ENCODE measurements at places on chromosomes 13 and 19. TPM values are rescaled to one million over a fixed set of nuclear protein-coding genes. Genes with fewer than 3 reads are reported as not detected.

The MTUS2 gene
- not detected for total RNA-seq

GRCh38 chr19:18634612-18635297, 2.1 kb upstream of the KLHL26 start:
- H3K27ac ChIP-seq: no peak overlapping the region
- H3K27me3 ChIP-seq: no peaks in the 10 kb centered on the region
- DNase-seq: no peak
- H3K4me3 ChIP-seq: no peak overlapping the region
- H3K36me3 ChIP-seq: no peaks in the 10 kb centered on the region

- peaks cover 14% of the 10 kb centered on the region for H3K4me1 ChIP-seq
- peak overlapping the region; percentile 82 for H3K27ac ChIP-seq
- DNase-seq: peak; percentile 71
- no peaks in the 10 kb centered on the region for H3K36me3 ChIP-seq
Measured at GRCh38 chr13:100423375-100423774, 165.2 kb downstream of the GGACT start.

The VSTM2B gene
- not detected for total RNA-seq

The ZNF600 gene
- 27.9 TPM for total RNA-seq

DNA sequence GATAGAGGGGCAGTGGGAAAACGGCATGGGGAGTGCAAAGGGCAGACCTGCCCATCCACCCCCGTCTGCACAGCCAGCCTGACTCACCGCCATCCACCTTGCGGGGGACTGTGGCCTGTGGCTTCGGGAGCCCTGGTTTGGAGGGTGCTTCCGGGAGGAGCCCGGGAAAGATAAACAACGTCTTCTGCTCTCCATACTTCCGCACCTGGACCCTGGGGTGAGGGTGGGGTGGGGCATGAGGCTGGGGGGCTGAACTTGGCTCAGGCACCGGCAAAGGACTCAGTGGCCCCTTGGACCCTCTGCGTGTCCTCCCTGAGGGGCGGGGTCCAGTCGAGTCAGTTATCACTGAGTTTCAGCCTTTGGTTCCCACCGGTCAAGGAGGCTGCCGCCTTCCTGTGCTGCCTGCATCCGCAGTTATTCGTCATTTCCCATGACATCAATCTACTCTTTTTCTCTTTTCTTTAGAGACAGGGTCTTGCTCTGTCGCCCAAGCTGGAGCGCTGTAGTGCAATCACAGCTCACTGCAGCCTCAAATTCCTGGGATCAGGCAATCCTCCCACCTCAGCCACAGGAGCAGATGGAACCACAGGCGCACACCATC, 3.2 kb downstream of the GPR108 start:
- no peaks in the 10 kb centered on the region for H3K36me3 ChIP-seq
- no peaks in the 10 kb centered on the region for H3K27me3 ChIP-seq
- no peak for DNase-seq
- no peak overlapping the region for H3K27ac ChIP-seq
- H3K4me1 ChIP-seq: peaks cover 13% of the 10 kb centered on the region

DNA sequence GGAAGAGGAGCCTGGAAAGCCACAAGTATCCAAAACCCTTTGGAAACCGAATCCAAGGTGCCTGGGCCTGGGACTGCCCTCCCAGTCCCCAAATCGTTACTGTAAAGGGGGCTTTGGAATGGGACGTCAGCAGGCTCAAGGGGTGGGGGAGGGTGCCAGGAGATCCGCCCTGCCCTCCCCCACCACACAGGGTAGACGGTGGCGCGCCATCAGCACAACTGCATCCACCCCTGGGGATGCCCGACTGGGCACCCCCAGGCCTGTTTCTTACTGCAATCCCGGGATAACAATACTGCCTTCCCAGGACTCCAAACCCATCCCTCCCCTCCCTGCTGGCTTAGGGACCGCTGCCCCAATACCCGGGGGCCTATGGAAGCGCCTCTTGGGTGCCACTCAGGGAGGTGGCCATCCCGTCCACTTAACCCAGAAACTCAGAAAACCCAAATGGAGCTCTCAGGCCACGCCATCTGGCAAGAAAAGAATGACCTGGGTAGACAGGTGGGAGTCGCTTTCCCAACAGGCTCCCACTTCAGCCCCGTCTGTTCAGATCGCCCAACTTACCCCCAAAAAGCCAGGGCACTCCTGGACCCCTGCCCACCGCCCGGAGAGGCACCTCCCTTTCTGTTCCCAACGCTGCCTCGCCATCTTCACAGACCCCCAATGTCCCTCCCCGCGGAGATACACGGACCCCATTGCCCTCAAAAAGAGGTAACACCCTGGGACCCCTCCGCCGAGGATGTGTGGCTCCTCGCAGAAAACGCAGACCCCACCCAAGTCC, 2.4 kb downstream of the KLF16 start:
- no peak for DNase-seq
- peak overlapping the region; percentile 81 for H3K4me3 ChIP-seq

The TBC1D17 gene
- 62.3 TPM for total RNA-seq

The ALOX5AP gene
- total RNA-seq: not detected

The SPRY2 gene
- 15.8 TPM for total RNA-seq

The BSPH1 gene
- total RNA-seq: not detected

- DNase-seq: no peak
- H3K27me3 ChIP-seq: no peaks in the 10 kb centered on the region
- H3K4me3 ChIP-seq: no peak overlapping the region
- no peaks in the 10 kb centered on the region for H3K36me3 ChIP-seq
Measured at GRCh38 chr13:109159650-109160309, 530.4 kb downstream of the MYO16 start.

GRCh38 chr19:34677386-34678084, at the start of gene ZNF302:
TSS of gene ZNF302 (plus strand) at chr19:34677678. CDS start at chr19:34678805, 1,127 bp downstream.
- no peaks in the 10 kb centered on the region for H3K27me3 ChIP-seq
- H3K4me3 ChIP-seq: peak within 1 kb of the TSS; percentile 93
- peak; percentile 95 for DNase-seq
- H3K36me3 ChIP-seq: peaks cover 41% of the 10 kb centered on the region
- peak within 1 kb of the TSS; percentile 80 for H3K27ac ChIP-seq

DNA sequence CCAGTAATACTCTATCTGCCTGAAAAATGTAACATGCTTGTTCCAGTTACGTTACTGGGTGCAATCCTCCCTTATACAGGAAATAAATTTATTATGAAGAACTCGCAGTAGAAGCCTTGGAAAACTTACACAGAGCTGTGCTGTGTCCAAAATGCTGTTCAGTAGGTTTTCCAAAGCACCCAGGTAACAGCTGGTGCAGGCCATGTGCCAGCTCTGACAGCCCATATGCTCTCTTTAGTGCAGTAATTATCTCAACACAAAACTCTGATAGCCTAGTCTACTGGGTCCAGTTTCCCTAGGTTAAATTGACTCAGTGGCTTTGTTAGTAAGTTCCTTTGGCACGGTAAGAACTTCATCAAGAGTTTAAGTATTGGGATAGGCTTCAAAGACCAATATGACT, 120.7 kb upstream of the OBI1 start:
- H3K27me3 ChIP-seq: no peaks in the 10 kb centered on the region
- no peak overlapping the region for H3K4me3 ChIP-seq
- H3K4me1 ChIP-seq: no peaks in the 10 kb centered on the region
- no peak for DNase-seq

DNA sequence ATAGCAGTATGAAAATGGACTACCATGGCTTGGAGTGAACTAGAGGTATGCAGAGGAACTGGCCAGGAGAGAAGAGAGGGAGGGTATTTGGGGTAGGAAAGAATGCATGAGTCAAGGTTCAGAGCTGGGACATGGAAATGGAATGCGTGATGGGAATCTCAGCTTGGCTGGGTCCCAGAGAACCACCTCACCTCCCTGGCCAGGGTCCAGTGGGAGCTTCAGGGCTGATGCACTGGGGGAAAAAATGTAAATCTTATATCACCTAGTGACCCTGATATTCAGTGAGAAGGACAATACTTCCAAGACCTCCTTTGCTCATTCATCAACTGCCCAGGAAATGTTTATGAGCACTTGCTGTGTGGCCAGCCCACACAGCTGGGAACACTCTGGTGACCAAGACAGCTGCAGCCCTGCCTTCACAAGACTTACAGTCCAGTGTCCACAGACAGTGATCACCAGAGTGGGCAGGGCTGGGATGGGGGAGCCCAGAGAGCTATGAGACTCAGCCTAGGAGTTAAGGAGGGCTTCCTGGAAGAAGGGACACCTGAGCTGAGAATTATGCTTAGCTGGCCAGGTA, 12.8 kb downstream of the IGSF23 start:
- H3K4me3 ChIP-seq: no peak overlapping the region
- peaks cover 21% of the 10 kb centered on the region for H3K36me3 ChIP-seq
- peak overlapping the region; percentile 91 for H3K27ac ChIP-seq
- H3K27me3 ChIP-seq: no peaks in the 10 kb centered on the region
- DNase-seq: peak; percentile 94

DNA sequence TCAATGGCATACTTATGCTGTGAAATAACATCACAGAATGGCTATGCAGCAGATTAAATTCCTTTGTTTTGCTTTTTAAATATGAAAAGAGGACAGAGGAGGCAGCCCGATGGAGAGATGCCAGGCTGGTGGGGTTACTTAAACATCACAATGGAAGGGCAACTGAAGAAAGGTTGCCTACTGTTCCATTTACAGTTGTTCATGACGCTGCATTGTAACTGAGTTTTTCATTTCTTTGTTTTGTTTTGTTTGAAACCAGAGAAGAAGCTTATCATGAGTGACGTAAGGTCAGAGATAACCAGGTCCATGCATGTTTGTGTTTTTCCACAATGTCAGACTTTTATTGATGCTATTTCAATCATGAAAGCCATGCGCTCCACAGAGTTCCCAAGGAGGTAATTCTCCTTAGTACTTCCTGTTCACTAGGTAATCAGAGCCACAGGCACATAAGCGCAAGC, 273.8 kb downstream of the LHFPL6 start:
- no peak for DNase-seq
- no peak overlapping the region for H3K27ac ChIP-seq
- no peak overlapping the region for H3K4me3 ChIP-seq

- no peaks in the 10 kb centered on the region for H3K27me3 ChIP-seq
- no peak for DNase-seq
- no peaks in the 10 kb centered on the region for H3K36me3 ChIP-seq
- H3K4me1 ChIP-seq: no peaks in the 10 kb centered on the region
- no peak overlapping the region for H3K27ac ChIP-seq
- no peak overlapping the region for H3K4me3 ChIP-seq
Measured at GRCh38 chr13:113952983-113953520, 20.8 kb downstream of the C13orf46 start.

The SERPINE3 gene
- not detected for total RNA-seq

GRCh38 chr13:39496506-39496905, 106.5 kb downstream of the LHFPL6 start:
- no peaks in the 10 kb centered on the region for H3K27me3 ChIP-seq
- no peaks in the 10 kb centered on the region for H3K4me1 ChIP-seq
- H3K27ac ChIP-seq: no peak overlapping the region
- DNase-seq: no peak
- no peak overlapping the region for H3K4me3 ChIP-seq
- H3K36me3 ChIP-seq: no peaks in the 10 kb centered on the region

DNA sequence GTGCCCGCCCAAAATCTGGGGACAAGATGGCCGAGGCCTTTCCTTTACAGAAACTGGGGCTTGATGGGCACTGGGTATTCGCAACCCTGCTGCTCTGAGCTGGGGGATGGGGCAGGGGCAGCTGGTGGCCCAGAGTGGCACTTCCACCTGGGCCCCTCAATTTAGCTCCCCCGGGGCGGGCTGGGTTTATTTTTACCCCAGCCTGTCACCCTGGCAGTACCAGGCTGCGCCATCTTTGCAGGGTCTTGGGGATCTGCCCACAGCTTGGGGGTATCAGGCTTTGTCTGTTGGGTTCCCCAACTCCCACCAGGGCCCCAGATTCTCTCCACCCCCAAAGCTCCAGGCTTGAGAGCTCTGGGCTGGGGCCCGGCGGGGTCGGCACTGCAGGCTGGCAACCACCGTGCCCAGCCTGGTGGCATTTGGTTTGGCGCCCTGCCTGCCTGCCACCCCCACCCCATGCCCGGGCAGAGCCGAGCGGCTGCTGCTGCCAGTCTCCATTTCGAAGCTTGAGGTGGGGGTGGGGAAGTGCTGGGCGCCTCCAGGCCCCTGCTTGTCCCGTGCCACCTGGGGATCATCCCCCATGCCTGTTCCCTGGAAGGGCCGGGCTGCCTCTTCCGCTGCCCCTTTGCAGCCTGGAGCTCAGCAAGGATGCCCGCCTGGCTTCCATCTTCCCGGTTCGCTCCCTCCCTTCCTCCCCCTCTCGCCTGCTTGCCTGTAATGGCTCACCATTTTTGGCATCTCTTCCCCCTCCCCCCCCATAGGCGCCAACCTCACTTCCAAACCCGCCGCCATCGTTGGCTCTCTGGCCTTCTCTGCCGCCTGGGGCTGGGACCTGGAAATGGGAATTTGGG, 11.4 kb downstream of the NFIX start:
- H3K27me3 ChIP-seq: no peaks in the 10 kb centered on the region
- H3K4me3 ChIP-seq: no peak overlapping the region
- DNase-seq: no peak
- no peak overlapping the region for H3K27ac ChIP-seq

DNA sequence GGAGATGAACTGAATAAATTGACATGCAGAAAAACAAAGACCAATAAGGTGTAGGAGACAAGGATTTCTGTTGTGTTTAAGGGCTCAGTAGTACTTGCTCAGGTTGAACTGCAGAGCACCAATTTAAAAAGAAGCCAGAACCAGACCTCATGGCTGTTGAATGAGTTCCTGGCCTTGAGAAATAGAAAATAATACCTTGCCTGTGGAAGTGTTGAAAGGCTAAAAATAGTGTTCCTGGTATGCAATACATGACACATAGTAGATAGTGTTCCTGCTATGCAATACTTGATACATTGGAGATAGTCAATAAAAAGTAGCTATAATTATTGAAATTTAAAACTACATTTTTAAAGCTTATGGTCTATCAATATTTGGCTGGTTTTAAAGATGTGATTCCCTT, 595.8 kb downstream of the PCDH9 start:
- no peaks in the 10 kb centered on the region for H3K4me1 ChIP-seq
- no peaks in the 10 kb centered on the region for H3K36me3 ChIP-seq
- no peak for DNase-seq
- no peak overlapping the region for H3K27ac ChIP-seq

The APOC4 gene
- not detected for total RNA-seq

The PALM gene
- 1.8 TPM for total RNA-seq

GRCh38 chr13:20415306-20415679, 110.4 kb downstream of the CRYL1 start:
- peaks cover 17% of the 10 kb centered on the region for H3K4me1 ChIP-seq
- H3K4me3 ChIP-seq: no peak overlapping the region
- no peak overlapping the region for H3K27ac ChIP-seq
- H3K36me3 ChIP-seq: no peaks in the 10 kb centered on the region
- no peaks in the 10 kb centered on the region for H3K27me3 ChIP-seq

The SHC2 gene
- total RNA-seq: 0.70 TPM

The HSH2D gene
- total RNA-seq: 13.7 TPM

The FAM216B gene
- total RNA-seq: not detected

DNA sequence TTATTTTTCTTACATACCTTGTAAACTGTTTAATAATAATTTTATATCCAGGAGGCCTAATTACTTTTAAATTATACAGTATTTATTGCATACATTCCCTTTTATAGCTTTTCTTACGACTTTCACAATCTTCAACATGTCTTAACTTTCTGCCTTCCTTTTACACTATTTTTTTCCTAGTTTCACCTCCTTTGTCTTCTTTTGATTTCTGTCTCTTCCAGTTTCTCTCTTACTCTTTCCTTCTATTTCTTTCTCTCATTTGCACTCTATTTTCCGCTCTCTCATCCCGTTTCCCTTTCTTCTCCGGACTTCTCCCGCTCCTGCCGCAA, 11.5 kb downstream of the ZNF552 start:
- peaks cover 31% of the 10 kb centered on the region for H3K4me1 ChIP-seq
- H3K27me3 ChIP-seq: no peaks in the 10 kb centered on the region
- no peak for DNase-seq
- peaks cover 18% of the 10 kb centered on the region for H3K36me3 ChIP-seq
- H3K27ac ChIP-seq: peak overlapping the region; percentile 61

The TIMM13 gene
- 81.9 TPM for total RNA-seq

GRCh38 chr13:75633285-75633684, 2.8 kb upstream of the LMO7 start:
- H3K36me3 ChIP-seq: no peaks in the 10 kb centered on the region
- no peak for DNase-seq
- no peak overlapping the region for H3K27ac ChIP-seq
- no peak overlapping the region for H3K4me3 ChIP-seq
- H3K27me3 ChIP-seq: no peaks in the 10 kb centered on the region
